ENCODE measurements at places on chromosomes 11 and 22.

GRCh38 chr11:117217141-117218084 lies 14.5 kb downstream of the PCSK7 start:
- H3K4me3 ChIP-seq, result peak overlapping the region; percentile 3
- peaks cover 29% of the 10 kb centered on the region for H3K4me1 ChIP-seq
- no peaks in the 10 kb centered on the region for H3K27me3 ChIP-seq
- DNase-seq, result no peak
- peak overlapping the region; percentile 93 for H3K27ac ChIP-seq

DNA sequence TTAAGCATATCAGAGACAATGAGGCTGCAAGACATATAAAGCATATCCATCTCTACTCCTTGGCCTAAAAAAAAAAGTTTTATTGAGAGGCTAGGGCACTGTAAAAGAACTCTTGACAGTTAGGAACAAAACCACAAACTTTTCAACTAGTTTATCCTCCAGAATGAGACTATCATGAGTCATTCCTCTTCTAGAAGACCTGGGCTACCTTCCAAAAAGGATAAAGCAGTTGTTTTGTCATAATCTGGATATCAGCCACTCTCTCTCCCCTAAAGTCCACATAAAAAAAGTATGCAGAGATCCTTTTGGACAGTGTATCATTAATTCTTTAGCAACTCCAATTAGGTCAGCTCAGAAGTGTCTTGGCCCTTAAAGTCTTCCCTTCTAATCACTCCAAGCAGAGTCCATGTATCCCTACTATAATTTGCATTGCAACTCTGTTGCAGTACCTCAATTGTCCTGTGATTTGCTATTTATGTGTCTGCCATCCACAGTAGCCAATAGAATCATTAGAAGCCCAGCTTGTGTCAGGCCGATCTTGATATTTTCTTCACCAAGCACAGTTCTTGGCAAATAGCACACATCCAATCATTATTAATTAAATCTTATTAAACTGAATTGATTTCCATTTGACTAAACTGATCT lies 10.4 kb downstream of the OR51T1 start:
- H3K4me1 ChIP-seq, result no peaks in the 10 kb centered on the region
- no peak overlapping the region for H3K27ac ChIP-seq
- no peak for DNase-seq
- H3K4me3 ChIP-seq, result no peak overlapping the region
- no peaks in the 10 kb centered on the region for H3K36me3 ChIP-seq

- no peaks in the 10 kb centered on the region for H3K4me1 ChIP-seq
- no peaks in the 10 kb centered on the region for H3K36me3 ChIP-seq
- H3K4me3 ChIP-seq, result no peak overlapping the region
Observed at GRCh38 chr22:33882991-33883390, 37.3 kb downstream of the LARGE1 start.

DNA sequence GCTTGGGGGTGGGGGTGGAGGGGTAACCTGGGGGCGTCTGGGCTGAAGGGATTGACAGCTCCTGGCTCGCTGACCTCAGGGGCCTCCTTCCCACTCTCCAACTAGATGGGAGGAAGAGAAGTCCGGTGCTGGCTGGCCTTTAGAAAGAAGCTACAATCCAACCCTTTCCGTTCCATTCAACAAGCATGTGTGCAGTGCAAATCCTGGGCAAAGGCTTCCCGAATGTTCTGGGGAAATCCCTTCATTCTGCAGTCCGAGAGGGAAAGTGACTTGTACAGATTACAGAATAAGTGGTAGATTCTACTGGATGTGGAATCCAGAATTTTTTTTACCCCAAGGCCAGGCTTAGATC lies 149.9 kb downstream of the FEZ1 start:
- H3K36me3 ChIP-seq, result no peaks in the 10 kb centered on the region
- H3K4me3 ChIP-seq, result no peak overlapping the region
- H3K27ac ChIP-seq, result peak overlapping the region; percentile 26
- H3K27me3 ChIP-seq, result no peaks in the 10 kb centered on the region

DNA sequence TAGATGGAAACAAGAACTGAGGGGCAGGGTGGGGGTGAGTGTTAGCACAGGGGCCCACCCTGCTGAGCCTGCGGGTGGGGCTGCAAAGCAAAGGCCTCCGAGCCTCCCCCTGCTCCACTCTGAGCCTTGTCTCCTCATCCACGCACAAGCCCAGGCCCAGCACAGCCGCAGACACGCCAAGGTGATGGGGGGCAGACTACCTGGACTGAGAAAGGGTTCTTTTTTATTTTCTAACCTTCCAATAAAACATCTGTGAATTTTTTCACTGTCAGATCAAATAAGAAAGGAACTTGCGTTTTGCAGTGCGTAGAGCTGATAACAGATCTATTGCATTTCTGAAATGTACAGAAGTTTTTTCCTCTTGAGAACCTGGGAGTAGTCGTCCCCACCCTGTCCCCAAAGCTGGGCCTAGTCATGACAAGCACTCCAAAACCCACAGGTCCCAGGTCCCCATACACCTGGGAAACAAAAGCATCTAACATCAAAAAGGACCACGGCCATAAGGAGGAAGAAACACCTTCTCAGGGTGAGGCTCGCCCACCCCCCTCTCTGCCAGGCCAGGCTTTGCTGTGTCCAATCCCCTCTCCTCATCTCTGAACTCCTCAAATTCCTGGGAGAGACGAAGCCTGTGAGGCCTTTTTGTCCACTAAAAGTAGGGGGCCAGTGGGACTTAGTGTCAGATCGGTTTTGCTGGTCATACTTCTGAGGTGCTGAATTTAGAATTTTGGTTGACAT lies 22.7 kb upstream of the CD5 start:
- no peak overlapping the region for H3K4me3 ChIP-seq
- no peaks in the 10 kb centered on the region for H3K4me1 ChIP-seq
- no peaks in the 10 kb centered on the region for H3K36me3 ChIP-seq
- no peaks in the 10 kb centered on the region for H3K27me3 ChIP-seq

GRCh38 chr11:126054408-126054807 lies 8.3 kb downstream of the CDON start:
- no peaks in the 10 kb centered on the region for H3K4me1 ChIP-seq
- H3K27ac ChIP-seq, result no peak overlapping the region
- H3K4me3 ChIP-seq, result no peak overlapping the region
- no peak for DNase-seq
- no peaks in the 10 kb centered on the region for H3K36me3 ChIP-seq

DNA sequence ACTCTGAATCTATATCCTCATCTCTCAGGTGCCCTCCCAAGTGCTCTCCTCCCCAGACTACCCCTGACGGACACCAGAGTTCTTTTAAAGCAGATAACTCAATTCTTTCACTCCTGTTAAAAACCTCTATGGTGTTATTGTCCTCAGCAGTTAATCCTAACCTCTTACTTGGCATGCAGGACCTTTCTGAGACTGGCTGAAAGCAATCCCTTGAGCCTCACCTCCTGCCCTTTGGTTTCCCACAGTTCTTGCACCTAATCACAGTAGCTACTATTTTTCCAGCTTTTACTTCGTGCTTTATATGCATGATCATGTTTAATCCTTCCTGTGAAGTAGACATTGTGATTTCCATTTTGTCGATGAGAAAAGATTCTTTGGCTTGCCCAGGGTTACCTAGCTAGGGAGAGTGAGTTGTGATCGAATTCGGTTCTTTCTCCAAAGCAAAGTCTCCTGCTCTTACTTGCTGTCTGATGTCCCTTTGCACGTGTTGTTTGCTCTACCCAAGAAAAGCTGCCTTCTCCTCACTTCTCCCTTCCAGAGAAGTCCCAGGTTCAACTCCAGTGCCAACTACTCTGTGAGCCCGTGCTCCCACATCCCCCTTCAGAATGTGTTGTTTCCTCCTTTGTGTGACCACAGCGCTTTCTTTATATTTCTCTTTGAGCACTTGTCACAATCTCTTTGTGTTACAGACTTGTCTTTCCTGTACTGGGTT lies 2.1 kb downstream of the UBE2L3 start:
- no peak for DNase-seq
- H3K27me3 ChIP-seq, result no peaks in the 10 kb centered on the region
- H3K36me3 ChIP-seq, result no peaks in the 10 kb centered on the region
- peaks cover 47% of the 10 kb centered on the region for H3K4me1 ChIP-seq
- H3K4me3 ChIP-seq, result no peak overlapping the region

- DNase-seq, result no peak
- H3K27me3 ChIP-seq, result no peaks in the 10 kb centered on the region
- H3K4me1 ChIP-seq, result no peaks in the 10 kb centered on the region
- peaks cover 12% of the 10 kb centered on the region for H3K36me3 ChIP-seq
- H3K27ac ChIP-seq, result no peak overlapping the region
Observed at GRCh38 chr11:103397369-103397768, 288.1 kb downstream of the DYNC2H1 start.

GRCh38 chr22:45867118-45867905 lies 109.7 kb downstream of the WNT7B start:
- no peaks in the 10 kb centered on the region for H3K27me3 ChIP-seq
- no peaks in the 10 kb centered on the region for H3K36me3 ChIP-seq
- peak overlapping the region; percentile 19 for H3K27ac ChIP-seq

DNA sequence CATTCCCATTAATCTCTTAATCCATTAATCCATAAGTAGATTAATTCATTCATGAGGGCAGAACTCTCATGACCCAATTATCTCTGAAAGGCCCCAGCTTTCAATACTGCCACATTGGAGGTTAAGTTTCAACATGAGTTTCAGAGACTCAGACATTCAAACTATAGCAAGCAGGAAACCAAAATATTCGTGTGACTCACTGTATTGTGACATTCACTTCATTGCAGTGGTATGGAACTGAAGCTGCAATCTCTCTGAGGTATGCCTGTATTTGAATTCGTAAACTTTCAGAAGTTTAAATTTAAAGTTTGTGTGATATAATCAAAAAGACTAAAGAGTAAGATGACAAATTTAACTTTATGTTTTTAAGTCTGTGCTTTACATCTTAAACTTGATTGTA lies 2.9 kb upstream of the OR52J3 start:
- no peak overlapping the region for H3K4me3 ChIP-seq
- no peaks in the 10 kb centered on the region for H3K27me3 ChIP-seq
- no peaks in the 10 kb centered on the region for H3K4me1 ChIP-seq

DNA sequence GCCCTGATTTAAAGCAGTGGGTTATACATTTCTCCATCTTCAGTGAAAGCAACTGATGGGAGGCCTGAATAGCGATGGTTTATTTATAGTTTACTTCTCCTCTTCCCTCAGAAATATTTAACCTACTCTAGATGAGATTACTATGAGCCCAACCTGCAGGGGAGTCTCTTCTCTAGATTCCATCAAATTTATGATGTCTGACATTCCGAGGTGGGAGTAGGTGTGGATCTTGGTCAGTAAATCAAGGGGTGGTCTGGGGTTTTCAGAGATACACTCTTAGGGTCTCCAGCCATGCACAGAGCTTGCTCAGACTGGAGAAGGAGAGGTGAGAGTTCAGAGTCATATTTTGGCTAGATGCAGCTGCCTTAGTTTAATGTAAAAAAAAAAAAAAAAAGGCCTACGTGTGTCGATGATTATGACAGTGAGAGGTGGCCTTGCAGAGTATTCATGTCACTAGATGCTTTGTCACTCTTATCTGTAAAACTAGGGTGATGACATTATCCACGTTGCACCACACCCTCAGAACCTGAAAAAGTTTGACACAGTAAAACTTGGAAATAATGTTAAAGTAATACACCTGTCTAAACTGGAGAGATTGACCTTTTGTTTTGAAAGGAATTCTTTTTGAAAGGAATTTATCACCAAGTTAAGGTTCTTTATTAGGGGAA lies 81.2 kb downstream of the EXT2 start:
- H3K4me3 ChIP-seq, result no peak overlapping the region
- H3K4me1 ChIP-seq, result no peaks in the 10 kb centered on the region
- no peak overlapping the region for H3K27ac ChIP-seq
- no peak for DNase-seq
- no peaks in the 10 kb centered on the region for H3K27me3 ChIP-seq

DNA sequence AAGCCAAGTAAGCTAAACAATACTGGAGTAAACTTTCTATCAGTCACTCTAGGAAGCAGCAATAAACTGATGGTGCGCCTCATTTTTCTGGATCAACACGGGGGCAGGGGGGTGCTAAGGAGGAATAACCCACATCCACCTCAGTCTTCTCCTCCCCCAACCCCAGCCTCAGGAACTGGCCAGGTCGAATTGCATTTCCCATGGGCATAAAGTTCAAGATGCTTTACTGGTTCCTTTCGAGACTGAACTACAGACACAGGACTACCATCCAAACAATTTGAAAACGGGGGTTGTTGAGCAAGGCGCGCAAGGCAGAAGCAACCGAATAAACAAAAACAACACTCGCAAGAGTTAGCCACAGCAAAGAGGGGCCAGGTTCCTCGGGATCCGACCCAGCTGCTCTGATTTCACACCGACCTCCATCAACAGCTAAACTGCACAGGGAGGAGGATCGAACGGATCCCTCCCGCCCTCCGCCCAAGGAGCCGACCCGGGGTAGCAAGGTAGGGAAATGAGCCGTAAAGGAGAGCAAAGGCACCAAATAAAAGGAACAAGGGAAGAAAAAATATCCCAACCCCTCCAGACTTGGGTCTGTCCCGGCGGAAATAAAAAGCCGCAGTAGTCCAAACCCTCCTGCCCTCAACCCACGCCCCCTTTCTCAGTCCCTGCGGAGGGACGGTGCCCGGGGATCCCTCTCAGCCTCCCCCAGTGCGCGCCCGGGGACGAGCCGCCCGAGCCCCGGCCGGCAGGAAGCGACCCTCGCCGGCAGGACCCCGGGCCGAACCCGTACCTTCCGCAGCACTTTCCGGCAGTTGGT lies 801 bp downstream of the SESN3 start:
- peak overlapping the region; percentile 94 for H3K4me3 ChIP-seq
- peaks cover 13% of the 10 kb centered on the region for H3K4me1 ChIP-seq
- DNase-seq, result no peak
- peak overlapping the region; percentile 96 for H3K27ac ChIP-seq
- H3K36me3 ChIP-seq, result no peaks in the 10 kb centered on the region
- H3K27me3 ChIP-seq, result no peaks in the 10 kb centered on the region

GRCh38 chr11:123174196-123175183 lies 20.6 kb downstream of the CLMP start:
- H3K36me3 ChIP-seq, result no peaks in the 10 kb centered on the region
- no peaks in the 10 kb centered on the region for H3K27me3 ChIP-seq
- no peak overlapping the region for H3K27ac ChIP-seq
- H3K4me3 ChIP-seq, result no peak overlapping the region
- no peak for DNase-seq

- H3K4me3 ChIP-seq, result peak overlapping the region; percentile 50
- H3K27me3 ChIP-seq, result peaks cover 6% of the 10 kb centered on the region
- peaks cover 88% of the 10 kb centered on the region for H3K4me1 ChIP-seq
- no peaks in the 10 kb centered on the region for H3K36me3 ChIP-seq
Observed at GRCh38 chr11:75557666-75558494, 4.2 kb upstream of the SERPINH1 start.

DNA sequence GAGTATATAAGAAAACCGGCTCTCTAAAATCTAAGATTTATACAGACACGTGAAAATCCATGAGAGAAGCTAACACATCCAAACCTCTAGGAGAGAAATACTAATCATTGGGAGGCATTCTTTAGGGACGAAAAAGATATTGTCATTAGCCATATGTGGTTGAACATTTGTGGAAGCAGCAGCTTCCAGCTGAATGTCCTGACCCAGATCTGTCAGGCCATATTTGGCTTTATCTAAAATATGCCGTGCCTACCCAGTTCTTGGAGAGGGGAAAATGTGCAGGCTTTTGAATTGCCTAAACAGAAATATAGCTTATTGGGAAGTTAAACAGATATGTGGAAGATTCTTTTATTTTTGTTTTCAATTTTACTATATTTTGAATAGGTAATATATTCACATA lies 6.4 kb downstream of the CCDC89 start:
- no peaks in the 10 kb centered on the region for H3K27me3 ChIP-seq
- H3K4me3 ChIP-seq, result no peak overlapping the region
- no peaks in the 10 kb centered on the region for H3K36me3 ChIP-seq
- no peak for DNase-seq
- H3K27ac ChIP-seq, result no peak overlapping the region

- no peaks in the 10 kb centered on the region for H3K36me3 ChIP-seq
- no peak for DNase-seq
- no peaks in the 10 kb centered on the region for H3K27me3 ChIP-seq
- no peak overlapping the region for H3K4me3 ChIP-seq
- no peak overlapping the region for H3K27ac ChIP-seq
- H3K4me1 ChIP-seq, result no peaks in the 10 kb centered on the region
Observed at GRCh38 chr11:36729825-36730224, 131.8 kb upstream of the RAG2 start.
